Activated naive CD4-positive, alpha-beta T cell treated with anti-CD3 and anti-CD28 coated beads, Interleukin-2, amount 50 U/mL, for 16 hours (primary cell): ENCODE measurements at places on chromosomes 11 and 22.

GRCh38 chr11:92082652-92083051 is 142.0 kb upstream of the FAT3 start:
- DNase-seq, result no peak

DNA sequence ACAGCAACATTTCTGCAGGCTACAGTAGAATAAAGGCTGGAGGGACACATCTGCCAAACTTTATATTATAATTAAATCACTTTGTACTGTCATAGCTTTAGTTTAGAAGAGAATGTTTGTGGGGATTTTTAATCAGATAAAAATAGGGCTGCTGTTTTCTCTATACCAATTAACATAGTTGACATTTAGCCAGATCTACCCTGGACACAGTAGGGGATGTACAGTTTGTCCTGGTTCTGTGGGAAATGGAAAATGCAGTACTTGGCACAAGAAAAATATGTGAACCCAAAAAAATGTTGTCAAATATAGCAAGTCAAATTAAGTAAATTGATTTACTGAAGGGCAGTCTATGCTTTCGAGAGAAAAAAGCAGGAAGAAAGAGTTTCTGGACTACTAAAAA is 20.8 kb upstream of the PICALM start:
- no peak for DNase-seq

DNA sequence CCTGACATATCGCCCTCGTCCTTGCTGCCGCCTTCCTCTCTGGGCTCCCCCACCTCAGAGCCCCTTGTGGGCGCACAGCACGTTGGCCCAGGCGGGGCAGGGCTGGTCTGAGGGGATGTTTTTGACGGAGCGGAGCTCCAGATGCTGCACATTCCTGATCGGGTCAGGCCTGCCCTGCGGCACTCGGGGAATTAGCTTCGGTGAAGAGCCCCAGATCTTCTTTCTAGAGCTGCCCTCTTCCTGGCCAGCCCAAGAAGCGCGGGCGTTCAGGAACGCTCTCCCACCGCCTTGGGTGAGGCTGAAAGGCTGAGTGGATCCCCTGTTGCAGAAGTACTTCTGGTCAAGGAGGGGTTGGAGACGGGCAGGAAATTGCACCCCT is 12.1 kb downstream of the YPEL4 start:
- DNase-seq, result no peak

- no peak for DNase-seq
Measured at GRCh38 chr11:113449743-113450142, 25.5 kb downstream of the DRD2 start.

DNA sequence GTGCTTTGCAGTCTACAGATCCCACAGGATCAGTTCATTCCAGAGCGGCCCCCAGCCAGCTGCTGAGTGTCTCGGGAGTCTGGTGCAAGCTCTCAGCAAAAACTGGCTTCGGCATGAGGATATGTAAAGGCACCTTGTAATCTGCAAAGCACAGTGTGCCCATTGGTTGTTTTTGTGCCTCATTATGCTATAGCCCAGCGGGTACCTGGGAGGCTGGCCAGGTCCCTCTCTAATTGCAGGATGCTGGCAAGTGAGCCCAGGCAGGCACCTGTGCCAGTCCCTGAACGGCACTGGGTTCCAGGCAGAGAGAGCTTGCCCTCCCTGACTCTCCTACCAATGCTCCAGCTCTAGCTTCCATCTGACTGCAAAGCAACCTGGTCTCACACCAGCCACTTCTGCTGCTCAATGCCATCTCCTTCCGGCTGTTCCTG is 128.7 kb downstream of the DSCAML1 start:
- DNase-seq, result no peak

DNA sequence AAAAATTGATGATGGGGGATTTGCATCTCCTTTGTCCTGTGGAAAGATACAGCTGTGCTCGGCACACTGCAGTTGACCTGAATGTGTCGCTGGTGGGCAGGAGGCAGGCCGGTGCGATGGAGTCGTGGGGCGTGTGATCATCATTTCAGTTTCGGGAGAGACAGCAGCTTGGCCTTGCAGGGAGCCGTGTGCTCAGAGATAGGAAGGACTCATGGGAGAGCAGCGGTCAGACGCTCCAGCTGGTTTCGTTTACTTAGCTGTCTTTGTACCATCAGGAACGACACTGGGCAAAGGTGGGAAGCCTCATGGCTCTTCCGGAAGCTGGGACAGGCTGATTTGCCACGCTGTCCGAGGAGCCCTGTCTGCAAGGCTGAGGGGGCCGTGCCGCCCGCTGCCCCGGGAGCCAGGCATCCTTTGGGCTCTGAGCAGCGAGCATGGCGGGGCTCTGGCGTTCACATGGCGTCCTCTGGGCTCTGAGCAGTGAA is 32.7 kb downstream of the GRAMD4 start:
- no peak for DNase-seq
